ENCODE measurements at places on chromosomes 2 and 18. TPM values are rescaled to one million over a fixed set of nuclear protein-coding genes. Genes with fewer than 3 reads are reported as not detected.

DNA sequence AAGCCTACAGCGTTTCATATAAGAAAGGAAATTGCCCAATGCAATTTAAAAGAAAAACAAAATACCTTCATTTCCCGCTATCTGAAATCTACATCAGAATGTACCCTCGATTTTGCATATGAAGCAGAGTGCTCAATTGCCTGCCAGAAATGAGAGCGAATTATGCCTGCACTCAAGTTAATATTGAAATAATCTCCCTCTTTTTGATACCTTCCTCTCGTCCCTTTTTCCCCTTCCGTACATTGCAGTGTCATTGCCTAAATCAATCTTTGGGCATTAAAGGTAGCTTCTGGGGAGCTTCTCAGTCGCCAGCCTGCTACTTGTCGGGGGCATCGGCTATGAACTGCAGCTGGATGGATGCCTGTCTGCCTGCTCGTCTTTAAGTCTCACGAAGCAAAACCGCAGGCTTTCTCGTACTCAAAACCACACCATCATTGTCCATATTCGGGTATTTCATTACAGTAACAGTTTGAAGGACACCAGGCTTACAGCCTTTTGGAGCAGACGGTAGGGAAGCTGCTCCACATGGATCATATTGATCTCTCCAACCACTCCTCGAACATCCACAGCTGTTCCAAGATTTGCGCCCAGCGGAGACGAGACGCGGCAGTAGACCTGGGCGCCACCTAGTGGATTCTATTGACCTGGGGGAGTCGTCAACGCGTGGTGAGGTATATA, 64.0 kb upstream of the HNRNPA3 start:
- peak; percentile 93 for DNase-seq

GRCh38 chr2:10136101-10136934, 13.8 kb downstream of the RRM2 start:
- DNase-seq: no peak

Gene CTAGE1
- total RNA-seq: not detected

DNA sequence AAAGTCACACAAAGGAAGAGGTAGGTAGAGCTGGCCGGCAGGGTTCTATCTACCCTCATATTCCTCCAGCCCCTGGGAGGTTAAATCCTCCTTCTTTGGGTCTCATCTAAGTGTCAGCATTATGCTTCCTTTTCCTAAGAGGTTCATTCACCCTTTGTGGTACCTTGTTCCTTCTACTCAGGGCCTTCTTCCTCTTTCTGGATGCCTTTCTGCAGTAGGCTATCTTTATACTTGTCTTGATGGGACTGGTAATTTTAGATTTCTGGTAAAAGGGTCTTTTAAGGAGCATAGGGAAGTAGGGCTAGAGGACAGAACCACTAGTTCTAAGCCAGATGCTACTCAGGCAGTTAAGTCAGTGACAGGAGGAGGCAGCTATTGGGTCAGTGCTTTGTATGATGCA, 13.7 kb upstream of the TNP1 start:
- no peak for DNase-seq

- DNase-seq: no peak
Measured at GRCh38 chr18:11437046-11437445, 172.3 kb upstream of the SLC35G4 start.

DNA sequence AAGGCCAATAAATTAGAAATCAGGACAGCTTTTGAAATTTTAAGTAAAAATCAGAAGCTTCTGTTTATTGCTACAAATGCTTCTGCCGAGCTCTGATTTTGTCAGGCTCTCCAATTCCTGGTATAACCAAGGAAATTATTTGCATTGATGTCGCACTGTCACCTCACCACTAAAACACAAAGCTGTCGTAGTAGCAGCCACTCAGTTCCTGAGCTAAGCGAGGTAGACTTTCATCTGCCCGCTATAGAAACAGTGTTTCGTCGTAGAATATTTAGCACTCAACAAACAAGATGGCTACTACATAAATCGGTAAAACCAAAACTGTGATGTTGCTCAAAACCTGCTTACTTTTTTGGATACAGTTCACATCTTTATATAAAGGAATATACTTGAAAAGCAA, 141.3 kb upstream of the FOSL2 start:
- no peak for DNase-seq

GRCh38 chr2:151828143-151828889, at the start of gene ARL5A:
Gene ARL5A, minus strand, starts transcription at chr2:151828421. Its CDS starts 245 bp downstream, at chr2:151828176.
- peak; percentile 91 for DNase-seq

- DNase-seq: no peak
Measured at GRCh38 chr18:64333584-64333983, 184.7 kb upstream of the LINC00305 start.

DNA sequence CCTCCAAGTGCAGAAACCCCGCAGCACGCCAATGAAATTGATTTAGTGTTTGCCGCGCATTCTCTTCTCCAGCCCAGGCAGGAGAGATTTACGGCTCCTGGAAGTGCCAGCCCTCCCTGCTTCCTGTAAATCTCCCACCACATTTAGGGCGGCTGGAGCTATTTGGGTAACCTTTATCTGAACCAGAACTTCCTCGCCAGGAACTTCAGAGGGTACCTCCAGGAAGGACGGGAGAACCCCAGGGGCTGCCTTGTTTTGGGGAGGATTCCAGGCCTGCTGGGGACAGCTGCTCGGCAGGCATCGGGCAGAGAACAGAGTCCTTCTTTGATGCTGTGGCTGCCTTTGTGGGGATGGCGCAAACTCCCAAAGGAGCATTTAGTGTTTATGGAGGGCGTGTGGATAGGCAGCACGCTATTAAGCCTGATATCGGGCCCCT, 122.0 kb upstream of the MYCN start:
- DNase-seq: no peak

DNA sequence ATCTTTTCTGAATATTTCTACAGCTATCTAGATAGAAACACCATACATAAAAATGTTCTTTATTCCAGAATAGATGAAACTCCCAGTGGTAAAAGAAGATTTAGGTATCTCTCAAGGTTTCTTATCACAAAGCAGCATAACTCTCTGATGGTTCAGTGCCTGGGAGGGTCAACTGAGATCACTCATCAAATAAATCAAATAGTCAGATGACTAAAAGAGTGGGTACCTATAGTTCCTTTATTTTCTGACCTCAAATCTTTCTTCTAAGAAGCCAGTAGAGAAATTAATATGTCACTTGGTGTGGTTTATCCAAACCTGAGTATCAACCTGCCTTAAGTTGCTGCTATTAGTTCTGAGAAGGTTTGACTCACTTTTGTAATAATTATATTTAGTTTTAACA, 120.9 kb downstream of the TMEFF2 start:
- no peak for DNase-seq

GRCh38 chr2:172233987-172234715, 131.5 kb upstream of the DLX2 start:
- no peak for DNase-seq

DNA sequence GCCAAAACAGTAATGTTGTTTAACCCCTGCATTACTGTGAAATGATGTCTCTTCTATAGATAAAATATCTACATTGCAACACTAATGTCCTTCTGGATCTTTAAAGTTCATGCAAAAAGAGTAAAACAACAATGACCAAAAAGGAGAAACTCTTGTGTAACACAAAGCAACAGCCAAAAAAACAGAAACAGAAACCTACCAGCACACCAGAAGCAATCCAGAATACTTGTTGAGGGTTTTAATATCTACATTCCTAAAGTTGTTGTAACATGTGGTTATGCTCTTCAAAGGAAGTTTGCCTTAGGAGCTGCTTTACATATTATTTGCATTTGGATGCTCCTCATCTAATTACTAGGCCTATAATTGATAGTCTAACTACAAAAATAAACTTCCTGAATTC, 157.2 kb downstream of the BABAM2 start:
- DNase-seq: no peak

DNA sequence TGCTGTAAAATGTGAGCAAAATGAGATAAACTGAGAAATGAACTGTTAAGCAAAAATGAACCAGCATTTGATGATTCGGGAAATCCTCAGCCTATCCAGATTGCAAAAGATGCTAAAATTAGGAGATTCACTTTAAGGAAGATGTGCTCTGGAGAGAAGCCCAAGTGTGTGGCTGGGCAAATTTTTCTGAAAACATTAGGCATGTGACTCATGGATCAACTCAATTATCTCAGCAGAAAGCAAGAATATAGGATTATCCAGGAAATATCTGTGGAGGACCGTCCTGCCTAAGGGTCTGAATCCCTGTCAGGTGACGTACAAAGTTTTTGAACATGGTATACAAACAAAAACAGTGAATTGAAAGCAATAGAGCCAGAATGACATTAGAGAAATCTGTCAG, 1268.3 kb upstream of the TMEFF2 start:
- no peak for DNase-seq

DNA sequence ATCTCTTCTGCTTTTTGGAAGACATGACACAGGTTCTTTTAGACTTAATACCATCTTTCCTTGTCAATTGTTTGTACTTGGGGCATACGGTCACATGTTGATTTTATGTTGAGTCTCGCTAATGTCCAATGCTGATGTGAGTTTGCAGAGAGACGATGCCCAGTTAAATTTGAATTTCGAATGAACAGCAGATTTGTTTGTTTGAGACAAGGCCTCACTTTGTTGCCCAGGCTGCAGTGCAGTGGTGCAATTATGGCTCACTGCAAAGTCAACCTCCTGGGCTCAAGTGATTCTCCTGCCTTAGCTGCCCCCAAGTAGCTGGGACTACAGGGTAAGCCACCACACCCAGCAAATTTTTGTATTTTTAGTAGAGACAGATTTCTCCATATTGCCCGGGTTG, 473.5 kb downstream of the RIT2 start:
- no peak for DNase-seq

Gene CIB4
- total RNA-seq: not detected

DNA sequence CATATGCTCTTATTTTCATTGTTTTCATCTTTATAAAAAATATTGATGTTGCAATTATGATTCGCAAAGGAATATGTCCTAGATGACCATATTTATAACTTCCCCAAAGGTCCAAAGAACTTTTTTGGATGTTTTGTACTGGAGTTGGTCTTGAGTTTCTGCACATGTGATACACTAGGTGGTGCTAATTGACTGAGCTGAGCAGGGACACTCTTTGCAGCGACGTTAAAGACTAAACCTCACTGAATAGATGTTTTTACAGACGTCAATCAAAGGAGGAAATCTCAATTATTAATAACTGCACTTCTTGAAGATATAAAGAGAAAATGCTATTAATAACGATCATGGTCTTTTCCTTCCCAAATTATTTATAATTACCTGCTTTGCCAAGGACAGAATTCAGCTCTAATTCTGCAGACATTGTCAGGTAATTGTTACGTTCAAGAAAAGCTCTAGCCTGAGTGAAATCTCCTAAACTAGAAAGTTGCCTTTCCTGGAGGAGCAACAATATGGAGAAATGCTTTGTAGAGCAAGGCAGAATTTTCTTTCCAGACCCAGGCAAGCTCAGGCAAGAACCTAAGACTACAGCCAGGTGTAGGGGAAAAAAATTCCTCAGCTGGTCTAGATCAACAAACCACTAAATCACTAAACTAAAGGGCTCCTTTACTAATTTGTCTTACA, 119.3 kb upstream of the RBBP8 start:
- DNase-seq: no peak

Gene CDH20
- total RNA-seq: 0.13 TPM

GRCh38 chr2:25032901-25033300, 9.0 kb upstream of the EFR3B start:
- no peak for DNase-seq

GRCh38 chr2:127305990-127306585, 12.1 kb upstream of the ERCC3 start:
- no peak for DNase-seq

Gene FSHR
- not detected for total RNA-seq

Gene PIK3C3
- 47.4 TPM for total RNA-seq

DNA sequence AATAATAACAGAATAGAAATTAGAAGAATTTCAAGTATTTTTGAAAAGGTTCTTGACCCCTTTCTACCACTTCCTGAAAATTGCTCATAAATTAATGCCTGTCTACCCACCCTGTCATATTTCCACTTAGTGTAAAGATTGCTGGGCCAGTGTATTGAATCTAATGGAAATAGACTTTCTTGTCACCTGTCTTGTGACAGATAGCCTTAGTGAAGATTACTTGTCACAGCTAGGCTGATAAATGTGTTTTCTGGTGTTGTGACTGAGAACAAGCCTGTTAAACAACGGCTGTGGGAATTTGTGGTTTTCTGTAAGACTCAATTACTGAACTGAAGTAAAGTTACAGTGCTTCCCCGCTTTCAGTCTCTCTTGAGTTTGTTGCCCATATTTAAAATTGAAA, 37.0 kb downstream of the PIK3C3 start:
- no peak for DNase-seq

Gene B4GALT6
- 37.9 TPM for total RNA-seq

- no peak for DNase-seq
Measured at GRCh38 chr2:48080534-48081316, 174.4 kb upstream of the FBXO11 start.

All from H1 (cell line).